ENCODE measurements at places on chromosomes 11 and 22.

- DNase-seq = no peak
Measured at GRCh38 chr11:114890038-114890437, 211.7 kb downstream of the NXPE2 start.

GRCh38 chr11:33266393-33267215 is 9.4 kb downstream of the HIPK3 start:
- DNase-seq = no peak

DNA sequence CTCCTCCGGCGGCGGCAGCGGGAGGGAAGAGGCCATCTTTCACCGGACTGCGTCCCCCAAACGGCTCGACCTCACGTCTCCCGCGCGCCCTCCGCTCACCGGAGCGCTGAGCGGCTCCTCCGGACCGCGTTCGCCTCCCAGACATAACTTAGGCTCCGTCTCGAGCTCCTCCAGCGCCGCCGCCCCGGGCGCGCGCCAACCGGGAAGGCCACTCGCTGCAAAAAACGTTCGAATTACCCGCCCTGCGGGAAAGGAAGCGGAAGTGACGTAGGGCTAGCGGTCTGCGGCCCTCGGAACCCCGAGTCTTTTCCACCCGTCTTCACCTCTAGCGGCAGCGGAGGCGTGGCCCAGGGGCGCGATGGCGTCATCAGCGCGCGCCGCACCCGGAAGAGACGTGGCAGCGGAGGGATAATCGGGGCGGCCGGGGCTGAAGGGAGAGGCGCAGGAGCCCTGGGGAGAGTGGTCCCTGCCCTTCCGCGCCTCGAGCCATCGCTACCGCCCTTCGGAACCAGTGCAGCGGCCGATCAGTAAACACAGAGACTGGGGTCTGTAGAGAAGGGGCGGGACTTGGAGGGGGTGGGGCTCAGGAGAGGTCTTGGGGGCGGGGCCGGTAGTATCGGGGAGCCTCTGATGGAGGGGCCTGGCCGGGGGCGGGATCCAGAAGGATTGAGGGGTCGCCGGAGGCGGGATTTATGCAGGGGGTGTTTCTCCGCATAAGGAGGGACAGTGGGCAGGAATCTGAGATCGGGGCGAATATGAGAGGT is at the start of the genes CDCA5 and ZFPL1:
Gene CDCA5 (minus strand): TSS at position 207 of the 764 bp plus-strand sequence. CDS start 62 bp downstream, at position 145.
Gene ZFPL1 (plus strand): TSS at position 389 of the 764 bp plus-strand sequence. CDS start 477 bp downstream, outside the sequence.
- peak; percentile 97 for DNase-seq

GRCh38 chr22:50546326-50547262 is 895 bp downstream of the KLHDC7B start:
- DNase-seq = no peak

GRCh38 chr22:22937894-22938480 is 50.4 kb downstream of the IGLL5 start:
- no peak for DNase-seq
